ENCODE measurements at places on chromosomes 6 and 20. TPM values are rescaled to one million over a fixed set of nuclear protein-coding genes. Genes with fewer than 3 reads are reported as not detected.

- DNase-seq = no peak
These were observed 2.4 kb downstream of the SYNE1 start for GRCh38 chr6:152634773-152635172.

DNA sequence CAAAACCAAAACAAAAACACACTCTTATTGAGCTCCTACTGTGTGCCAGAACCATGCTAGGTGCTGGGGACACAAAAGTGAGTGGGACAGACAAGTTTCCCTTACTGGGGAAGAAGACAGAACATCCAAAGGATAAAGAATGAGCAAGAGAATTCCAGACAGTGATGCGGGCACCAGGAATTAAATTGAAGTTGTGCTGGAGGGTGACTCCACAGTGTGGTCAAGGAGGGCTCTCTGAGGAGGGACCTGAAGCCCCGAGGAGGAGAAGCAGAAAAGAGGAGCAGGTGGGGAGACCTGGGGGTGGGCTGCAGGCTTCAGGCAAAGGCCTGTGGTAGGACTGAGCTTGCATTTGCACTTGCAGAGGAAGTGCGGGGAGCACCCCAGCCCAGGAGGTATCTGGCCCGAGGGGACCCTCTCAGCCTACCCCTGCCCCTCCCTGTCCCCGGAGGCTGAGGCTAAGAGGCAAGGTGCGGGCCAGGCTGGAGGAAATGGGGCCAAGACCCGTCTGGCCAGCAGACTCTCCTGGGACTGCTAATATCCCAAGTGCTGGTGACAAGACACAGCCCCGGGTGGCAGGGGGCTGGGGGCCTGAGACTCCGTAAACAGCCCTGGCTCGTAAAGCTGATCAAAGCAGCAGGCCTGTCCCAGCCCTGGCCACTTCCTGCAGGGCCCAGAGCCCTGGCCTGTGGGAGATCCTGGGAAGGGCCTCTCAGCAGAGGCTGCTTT lies 57.1 kb downstream of the SNAI1 start:
- DNase-seq = no peak

- peak; percentile 87 for DNase-seq
These were observed 182.7 kb upstream of the SALL4 start for GRCh38 chr20:51985013-51985415.

GRCh38 chr6:66735106-66735890 lies 1028.3 kb upstream of the EYS start:
- no peak for DNase-seq

- DNase-seq = no peak
These were observed 152.0 kb downstream of the TSHZ2 start for GRCh38 chr20:53124075-53124551.

The NFATC2 gene
- total RNA-seq = under 0.01 TPM

The SPATA2 gene
- total RNA-seq = 6.7 TPM

The PPP1R3G gene
- total RNA-seq = not detected

The DDO gene
- total RNA-seq = 0.24 TPM

The ENPP1 gene
- 0.67 TPM for total RNA-seq
